NCI-H2081 treated with DMSO at 0.1 percent for 48 hours (cell line): ENCODE measurements at places on chromosomes 16 and 17.

DNA sequence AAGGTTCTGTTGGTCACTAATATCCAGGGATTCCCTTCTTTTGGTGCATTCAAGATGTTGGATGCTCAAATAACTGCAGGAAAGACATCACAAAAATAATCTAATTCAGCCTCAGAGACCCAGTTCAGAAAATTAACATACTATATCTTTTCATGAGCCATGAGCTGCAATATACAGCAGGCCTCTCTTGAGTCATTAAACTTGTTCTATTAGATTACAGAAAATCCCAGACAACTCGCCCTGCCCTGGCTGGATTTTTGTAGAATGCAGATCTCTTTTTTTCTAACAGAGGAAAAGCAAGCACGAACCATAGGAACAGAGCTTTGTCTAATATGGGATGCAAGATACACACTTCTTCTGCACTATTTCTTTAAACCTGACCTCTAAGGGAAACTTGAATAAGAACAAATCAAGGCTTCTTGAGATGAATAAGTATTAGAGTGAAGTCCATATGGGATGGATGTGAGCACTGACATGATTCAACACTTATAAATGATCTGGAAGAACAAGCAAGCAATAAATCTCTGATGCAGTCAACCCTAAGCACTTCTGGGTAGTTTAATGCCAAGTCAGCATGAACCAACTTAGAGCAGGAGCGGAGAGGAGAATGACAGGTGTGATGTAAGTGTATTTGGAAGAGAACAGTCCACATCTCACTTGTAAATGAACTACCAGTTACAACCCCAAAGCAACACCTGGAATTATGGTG is 70.7 kb upstream of the GNAO1 start:
- no peak for DNase-seq

GRCh38 chr17:44314869-44315661 is 6.7 kb downstream of the RUNDC3A start:
- no peak for DNase-seq

DNA sequence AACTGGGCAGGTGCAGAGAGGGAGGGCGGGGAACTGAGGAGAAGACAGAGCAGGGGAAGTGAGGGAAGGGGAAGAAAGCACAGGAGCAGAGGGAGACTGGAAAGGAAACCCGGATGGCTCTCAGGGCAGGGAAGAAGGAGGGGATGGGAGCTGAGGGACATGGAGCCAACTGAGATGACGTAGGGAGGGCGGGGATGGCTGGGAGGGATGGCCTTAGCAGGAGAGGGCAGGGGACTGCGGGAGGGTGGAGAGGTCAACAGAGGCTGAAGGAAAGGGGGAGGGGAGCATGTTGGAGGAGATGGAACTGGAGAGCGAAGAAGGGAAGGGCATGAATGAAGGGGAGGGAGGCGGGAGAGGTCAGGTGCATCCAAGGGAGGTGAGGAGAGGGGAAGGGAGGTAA is 81.9 kb downstream of the KCNJ12 start:
- no peak for DNase-seq

GRCh38 chr16:1101133-1101532 is 5.1 kb upstream of the C1QTNF8 start:
- DNase-seq: no peak

DNA sequence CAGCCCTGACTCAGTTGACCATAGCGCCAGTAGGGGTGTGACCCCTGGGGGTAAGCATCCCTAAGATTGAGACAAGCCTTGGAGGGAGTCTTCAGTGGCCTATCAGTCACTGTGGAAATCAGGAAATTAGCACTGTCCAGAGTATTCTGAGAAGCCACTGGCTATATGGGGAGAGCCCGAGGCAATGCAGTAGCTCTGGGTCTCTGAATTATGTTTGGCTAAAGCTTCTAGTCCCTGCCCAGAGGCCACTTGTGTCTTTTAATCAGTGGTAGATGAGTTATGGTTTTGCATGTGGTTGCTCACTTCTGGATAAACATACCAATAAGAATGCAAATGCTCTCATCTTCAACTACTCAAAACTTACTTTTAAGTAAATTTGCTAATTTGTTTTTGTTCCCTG is 100.6 kb upstream of the TOX3 start:
- no peak for DNase-seq

- DNase-seq: peak; percentile 65
Measured at GRCh38 chr17:50151937-50152547, 1.6 kb upstream of the PPP1R9B start.

DNA sequence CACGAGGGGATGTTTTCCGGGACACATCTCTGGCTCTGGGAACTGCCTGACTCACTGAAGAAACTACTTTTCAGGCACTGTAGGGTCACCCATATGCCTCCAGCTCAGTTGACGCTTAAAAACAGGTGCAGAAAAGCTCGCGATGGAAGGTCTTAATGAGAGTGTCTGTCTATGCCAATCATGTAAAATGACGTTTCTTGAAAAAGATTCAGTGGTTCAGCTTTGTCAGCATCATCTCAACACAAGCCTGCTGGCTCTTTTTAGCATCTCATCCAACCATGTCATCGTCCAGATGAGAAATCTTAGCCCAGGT is 27.5 kb downstream of the OR1D5 start:
- no peak for DNase-seq

GRCh38 chr17:36495076-36495578 is 8.6 kb downstream of the ZNHIT3 start:
- no peak for DNase-seq

GRCh38 chr17:46869296-46869695 is 17.9 kb downstream of the WNT9B start:
- DNase-seq: no peak

DNA sequence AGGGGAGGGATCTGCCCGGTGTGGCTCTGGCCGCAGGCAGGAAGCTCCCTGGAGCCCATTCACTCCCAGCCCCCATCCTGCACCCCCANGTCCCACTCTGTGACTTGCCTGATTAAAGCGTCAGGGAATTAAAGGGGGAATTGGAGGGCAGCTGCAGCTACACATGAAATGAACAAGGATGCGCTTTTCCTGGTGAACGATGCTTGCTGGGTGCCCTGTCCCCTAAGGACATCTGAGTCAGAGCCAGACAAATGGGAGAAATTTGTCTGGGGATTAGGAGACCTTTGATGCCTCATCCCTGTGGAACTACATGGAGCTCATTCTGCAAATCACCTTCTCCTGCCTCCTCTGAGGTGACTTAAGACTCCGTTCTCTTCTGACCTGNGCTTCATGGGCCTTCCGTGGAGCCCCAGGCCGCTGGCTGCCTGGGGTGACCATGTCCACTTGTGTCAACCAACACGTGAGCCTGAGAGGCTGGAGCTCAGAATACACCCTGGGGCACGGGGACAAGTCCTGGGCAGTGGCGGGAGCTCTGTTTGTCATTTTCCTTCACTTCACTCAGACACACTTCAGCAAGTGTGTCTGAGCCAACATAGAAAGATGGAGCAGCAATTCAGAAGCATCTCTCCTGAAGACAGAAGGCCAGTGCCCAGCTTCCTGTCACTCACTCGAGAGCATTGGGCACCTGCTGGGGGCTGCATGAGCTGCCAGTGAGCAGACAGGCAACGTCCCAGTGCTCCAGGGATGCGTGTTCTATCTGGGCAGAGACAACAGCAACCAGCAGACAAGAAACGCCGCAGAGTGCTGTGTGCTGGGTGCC is 54.1 kb downstream of the METRNL start:
- DNase-seq: no peak

- no peak for DNase-seq
Measured at GRCh38 chr17:71003736-71004135, 834.4 kb downstream of the KCNJ2 start.

DNA sequence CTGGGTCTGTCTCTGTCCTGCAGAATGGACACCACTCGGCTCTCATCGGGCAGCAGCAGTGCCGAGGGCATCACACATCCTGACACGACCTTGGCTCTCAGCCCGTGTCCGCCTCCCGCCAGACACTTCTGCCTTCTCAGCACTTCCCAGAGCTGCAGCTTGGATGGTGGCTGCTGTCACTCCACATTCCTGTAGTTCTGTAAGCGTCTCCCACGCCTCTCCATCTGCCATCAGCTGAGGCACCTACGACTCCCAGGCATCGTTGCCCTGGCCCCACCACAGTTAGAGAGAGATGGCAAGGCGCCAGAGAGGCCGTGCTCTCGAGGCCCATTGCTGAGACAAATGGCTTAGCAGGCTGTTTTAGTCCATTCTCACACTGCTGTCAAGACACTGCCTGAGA is 195.9 kb upstream of the CHMP6 start:
- no peak for DNase-seq

DNA sequence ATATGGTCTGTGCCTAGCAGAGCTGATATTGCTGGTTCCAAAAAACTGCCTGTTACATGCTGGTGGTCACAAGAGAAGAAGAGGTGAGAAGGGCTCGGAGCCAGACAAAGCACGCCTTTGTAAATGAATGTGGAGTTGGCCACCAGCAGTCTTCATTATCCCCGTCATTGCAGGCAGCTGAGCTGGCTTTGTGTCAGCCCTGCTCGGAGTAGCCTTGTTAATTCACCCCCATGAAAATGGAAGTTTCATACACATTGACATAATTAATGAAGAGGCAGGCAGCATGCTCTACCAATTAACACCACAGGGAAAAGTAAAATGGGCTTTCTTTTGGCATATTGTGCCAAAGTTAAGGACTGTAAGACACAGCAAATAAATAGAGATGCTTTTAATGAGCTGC is 113.7 kb upstream of the RBFOX1 start:
- no peak for DNase-seq

DNA sequence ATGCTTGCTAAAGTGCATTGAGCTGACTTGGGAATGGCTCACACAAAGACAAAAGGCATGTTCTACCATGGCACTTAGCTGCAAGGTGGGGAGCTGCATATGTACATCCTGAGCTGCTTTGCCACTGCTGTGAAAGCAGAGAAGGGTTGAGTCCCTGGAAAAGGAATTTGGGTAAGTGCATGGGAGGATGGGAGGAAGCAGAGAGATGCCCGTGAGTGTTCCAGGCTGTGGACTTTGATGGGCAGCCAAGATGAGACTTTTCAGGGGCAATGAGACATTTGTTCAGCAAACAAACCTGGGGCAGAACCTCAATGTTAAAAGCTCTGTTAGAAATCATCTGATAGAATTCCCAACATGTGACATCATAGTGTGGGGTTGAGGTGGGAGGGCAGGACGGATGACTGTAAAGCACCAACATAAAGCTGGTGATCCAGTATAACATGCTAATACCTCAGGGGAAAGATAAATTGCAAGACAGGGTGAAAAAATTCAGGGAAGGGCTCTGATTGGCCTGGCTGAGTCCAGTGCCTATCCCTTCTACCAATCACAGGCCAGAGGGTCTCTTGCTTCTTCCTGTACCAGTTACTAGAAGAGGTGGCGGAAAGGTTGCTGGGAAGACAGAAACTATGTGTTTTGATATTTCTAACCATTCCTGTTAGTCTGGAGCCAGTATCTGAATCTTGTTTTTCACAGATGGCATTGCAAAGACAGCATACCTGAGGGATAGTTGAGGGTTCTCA is 163.2 kb downstream of the UTP18 start:
- DNase-seq: no peak

DNA sequence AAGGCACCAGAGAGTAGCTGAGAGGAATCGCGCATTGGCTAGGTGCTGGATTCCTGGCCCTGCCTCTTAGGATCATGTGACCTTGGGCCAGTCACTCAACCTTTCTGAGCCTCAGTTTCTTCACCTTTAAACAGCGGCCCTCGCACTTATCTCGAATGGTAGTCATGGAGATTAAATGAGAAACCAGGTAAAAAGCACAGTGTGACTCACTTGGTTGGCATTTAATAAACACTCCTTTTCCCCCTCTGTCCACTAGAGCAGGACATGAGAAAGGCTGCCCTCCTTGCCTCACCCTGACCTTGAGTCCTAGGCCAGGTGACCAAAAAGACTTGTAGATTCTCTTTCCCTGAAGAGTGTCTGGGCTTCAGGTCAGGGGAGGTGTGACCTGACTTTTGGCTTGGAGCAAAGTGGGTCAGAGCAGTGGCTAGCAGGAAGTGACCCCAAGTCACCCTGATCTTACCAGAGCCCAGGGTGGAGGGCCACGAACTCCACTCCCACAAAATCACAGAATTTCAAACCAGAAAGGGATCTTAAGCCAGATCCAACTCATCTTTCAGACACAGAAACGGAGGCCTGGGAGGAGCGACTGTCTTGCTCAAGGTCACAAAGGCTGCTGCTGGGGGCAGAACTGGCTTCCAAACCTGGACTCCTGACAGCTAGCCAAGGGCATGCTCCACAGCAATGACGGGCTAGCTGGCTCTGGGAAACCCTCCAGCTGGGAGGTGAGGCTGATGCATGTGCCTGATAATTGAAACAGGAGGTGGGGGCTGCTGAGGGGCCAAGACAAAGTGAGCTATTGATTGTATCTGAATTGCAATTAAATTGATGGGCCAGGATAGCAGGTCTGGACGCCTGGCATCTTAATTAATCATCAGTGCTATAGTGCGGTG is 65.2 kb downstream of the PIPOX start:
- DNase-seq: no peak

GRCh38 chr16:73071131-73071940 is 23.4 kb upstream of the ZFHX3 start:
- DNase-seq: no peak

GRCh38 chr17:45149037-45149668 is 878 bp downstream of the HEXIM1 start:
- DNase-seq: peak; percentile 25

DNA sequence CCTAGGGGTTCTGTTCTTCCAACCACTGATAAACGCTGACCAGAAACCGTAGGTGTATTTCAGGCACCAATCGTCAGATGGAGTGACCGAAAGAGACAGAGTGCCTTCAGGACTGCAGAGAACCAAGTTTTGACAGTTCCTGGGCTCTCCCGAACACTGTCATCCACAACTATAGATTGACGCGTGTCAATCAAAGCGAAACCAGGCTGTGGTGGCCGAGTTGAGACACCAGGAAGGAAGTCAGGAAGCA is 11.9 kb upstream of the AURKB start:
- DNase-seq: no peak

- no peak for DNase-seq
Measured at GRCh38 chr17:77006971-77007649, 133.7 kb upstream of the SEC14L1 start.

GRCh38 chr17:64091571-64091970 is 38.4 kb downstream of the ERN1 start:
- no peak for DNase-seq

DNA sequence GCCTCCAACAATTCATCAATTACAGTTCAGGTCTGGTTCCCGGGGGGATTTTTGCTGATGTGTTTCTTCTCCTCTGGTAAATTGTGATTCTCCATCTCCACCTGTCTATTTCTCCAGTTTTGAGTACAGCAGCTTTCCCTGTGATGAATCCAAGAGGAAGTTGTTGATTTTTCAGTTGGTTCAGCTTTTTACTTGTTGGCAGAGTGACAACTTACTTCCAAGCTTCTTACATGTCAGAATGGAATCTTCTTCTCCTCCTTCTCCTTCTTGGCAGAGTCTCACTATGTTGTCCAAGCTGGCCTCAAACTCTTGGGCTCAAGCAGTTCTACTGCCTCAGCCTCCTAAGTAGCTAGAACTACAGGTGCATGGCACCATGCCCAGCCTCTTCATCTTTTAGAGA is 33.4 kb upstream of the TMEM92 start:
- no peak for DNase-seq

GRCh38 chr16:18984435-18985005 is 786 bp downstream of the TMC7 start:
- no peak for DNase-seq

GRCh38 chr16:69794486-69794885 is 32.4 kb downstream of the WWP2 start:
- DNase-seq: no peak

- DNase-seq: no peak
Measured at GRCh38 chr16:14427371-14427948, 202.6 kb downstream of the PARN start.

- DNase-seq: no peak
Measured at GRCh38 chr16:69131839-69132423, 457 bp downstream of the CHTF8 start.

- DNase-seq: no peak
Measured at GRCh38 chr16:57391300-57391699, 13.3 kb upstream of the CCL17 start.
